Hypothalamus (tissue), 51 donors: ENCODE measurements at places on chromosomes 7 and 10.
A peak's percentile ranks its signal among the peaks of the same experiment; 100 is the strongest.

DNA sequence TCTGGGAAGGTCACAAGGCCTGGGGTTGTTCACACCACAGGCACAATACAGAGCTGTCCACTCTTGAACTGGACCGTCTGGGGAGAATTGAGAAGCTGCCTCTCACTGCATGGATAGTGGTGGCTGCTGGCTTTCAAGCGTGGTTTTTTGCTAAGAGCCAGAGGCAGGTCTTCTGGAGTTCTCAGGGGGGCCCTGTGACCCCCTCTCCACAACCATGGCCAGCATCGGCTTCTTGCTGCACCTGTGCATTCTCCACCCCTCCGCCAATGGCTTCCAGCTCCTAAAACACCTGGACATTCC, 140.3 kb downstream of the ADCY1 start:
- DNase-seq: no peak

DNA sequence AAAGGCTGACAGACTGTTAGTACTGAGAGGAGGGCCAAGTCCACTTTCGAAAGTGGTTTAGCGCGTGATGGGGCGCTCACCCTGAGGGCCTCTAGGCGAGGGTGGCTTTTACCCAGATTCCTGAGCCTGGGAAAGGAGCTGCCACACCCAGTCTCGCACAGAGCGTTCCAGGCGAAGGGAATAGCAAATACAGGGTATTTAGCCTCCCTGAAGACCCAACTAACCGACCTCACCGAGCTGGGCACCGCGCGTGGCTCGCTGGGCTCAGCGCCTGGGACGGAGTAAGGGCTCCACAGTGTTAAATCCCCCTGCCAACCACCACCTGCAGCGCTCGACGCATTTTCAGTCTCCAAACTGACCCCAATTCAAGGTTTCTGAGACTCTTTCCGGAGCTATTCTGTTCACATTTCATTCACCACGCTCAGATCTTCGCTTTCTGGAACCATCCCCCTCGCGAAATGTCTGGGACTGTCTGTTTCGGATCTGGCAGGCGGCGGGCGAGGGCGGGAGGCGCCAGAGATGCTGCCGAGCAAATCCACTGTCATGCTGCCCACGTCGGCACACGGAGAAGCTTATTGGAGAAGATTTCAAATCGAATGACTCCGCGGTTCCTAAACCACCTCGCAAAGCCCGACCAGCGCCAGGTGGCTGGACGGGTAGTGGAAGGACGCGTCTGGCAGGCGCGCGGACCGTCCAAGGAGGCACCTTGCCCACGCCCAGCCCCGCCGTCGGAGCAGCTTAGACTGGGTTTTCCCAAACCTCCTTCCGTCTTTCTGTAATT, 1.4 kb upstream of the OSBPL3 start:
- peak; percentile 36 for DNase-seq

GRCh38 chr7:121001234-121001906, 12.9 kb downstream of the CPED1 start:
- DNase-seq: no peak

DNA sequence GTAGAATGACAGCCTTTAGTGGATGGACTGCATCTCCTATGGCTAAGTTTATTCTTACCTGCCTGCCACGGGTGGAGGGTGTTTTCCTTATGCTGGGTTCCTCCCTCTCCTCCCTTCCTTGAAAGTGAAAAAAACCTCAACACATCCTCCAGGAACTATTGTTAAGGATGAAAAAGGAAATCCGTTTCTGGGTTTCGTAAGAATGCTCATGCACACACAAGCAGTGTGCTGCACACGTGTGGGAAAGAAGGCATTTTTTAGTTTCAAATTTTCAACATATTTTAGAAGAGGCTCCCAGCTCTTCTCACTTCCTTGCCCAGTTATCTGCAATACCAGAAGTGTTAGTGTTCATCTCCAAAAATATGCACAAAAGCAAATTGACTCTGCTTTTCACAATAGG, 90.6 kb downstream of the FAM171A1 start:
- no peak for DNase-seq

GRCh38 chr7:45241339-45242109, 83.9 kb downstream of the RAMP3 start:
- DNase-seq: no peak

DNA sequence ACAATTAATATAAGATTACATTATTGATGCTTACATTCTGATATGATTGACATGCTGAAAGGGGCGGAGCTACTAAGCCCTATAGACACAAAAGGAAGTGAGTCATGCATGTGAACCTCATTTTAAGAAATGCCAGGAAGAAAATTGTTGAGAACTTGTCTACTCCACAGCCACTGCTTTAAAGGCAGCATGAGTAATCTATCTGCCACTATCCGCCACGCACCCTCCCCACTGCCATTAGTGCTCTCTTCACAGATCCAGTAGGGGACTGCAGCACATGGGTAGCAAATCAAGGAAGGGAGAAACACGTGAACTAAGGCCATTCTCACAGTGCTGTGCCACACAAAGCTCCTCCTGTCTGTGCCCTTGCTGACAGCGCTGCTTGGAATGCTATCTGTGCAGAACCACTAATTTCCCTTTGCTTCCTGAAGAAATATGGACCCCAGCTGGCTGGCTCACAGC, 524.8 kb downstream of the GRM8 start:
- DNase-seq: no peak

DNA sequence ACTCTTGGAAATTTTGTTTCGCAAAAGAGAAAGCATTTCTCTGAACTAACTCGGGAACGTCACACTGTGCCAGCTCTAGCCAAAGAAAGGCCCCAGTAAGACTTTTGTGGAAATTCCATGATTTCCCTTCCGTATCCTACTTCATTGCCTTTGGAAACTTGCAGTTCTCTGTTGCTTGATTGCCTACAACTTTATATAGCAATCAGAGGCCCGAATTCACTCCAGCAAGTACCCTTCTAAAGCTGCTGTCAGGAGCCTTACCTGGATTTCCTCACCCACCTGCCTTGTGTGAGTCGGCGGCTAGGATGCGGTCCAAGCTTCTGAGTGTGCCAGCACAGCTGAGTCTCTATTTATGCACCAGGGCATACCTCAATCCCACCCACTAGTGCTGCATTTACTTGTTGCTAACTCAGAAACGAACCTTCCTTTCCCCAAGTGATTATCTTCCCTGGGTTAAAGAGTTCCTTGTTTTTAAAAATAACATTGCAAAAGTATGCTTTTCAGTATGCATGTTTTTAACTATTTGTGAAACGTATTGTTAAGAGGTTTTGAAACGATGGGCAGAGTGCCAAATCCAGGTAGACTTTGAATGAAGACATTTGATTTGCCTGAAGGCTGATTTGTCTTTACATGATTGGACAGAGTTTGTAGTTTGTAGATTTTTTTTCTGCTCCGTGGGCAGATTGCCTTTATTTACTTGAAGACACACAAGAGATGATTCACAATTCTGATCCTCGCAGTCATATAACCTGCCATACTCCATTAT, at the start of gene AGR2:
TSS of gene AGR2 (minus strand) at position 326 of the 766 bp plus-strand sequence. CDS start 3,203 bp downstream, outside the sequence.
- no peak for DNase-seq

GRCh38 chr10:9222917-9223316, 1168.4 kb downstream of the GATA3 start:
- no peak for DNase-seq

- no peak for DNase-seq
These were observed 15.1 kb upstream of the VPS37D start for GRCh38 chr7:73652541-73652949.

GRCh38 chr10:8069627-8070026, 15.1 kb downstream of the GATA3 start:
- no peak for DNase-seq

GRCh38 chr7:51278797-51279196, 37.8 kb downstream of the COBL start:
- DNase-seq: no peak

DNA sequence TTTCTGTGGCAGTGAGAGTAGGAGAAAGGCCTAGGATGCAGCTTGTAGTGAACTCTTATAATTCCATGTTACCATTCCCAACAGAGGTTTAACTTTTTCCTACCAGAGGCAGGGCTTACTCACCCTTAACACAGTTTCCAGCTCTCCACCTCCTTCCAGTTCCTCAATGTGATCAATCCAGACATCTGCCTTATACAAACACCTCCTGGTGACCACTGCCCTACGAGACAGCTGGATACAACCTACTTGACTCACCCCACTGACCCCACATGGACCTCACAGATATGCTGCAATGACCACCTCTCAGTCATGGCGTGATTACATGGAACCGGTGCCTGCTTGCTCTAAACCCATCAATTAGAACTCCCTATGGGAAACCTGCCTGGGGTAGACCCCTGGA, 326.5 kb downstream of the TNS3 start:
- no peak for DNase-seq

GRCh38 chr7:25622695-25623094, 394.4 kb upstream of the NPVF start:
- DNase-seq: no peak

DNA sequence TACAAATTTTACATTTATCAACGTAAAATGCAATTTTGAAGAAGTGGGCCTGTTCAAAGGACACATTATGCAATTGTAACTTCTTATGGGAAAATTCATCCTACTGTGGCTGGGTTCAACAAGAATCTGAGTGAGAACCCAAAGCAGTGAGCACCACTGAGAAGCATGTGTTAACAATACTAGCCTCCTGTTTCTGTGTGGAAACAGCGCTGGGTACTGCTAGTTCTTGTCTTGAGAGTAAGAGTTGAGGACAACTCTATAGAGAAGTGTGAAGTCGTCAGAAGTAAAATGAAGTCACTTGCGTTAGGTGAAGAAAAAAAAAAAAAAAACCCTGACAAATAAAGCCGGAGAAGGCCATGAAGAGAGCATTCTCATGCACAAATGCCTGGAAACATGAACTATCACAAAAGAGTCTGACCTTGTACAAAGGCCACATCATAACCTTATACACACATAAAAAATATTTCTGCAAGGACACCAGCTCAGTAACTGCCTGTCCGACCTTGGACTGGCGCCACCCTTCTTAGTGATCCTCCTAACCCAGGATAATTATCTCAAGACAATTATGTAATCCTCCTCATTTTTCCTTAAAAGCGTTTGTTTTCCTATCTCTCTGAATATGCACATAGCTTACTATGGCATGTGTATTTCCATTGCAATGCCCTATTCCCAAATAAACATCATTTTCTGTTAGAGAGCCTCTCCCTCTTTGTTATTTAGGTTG, 554.9 kb downstream of the HTR7 start:
- DNase-seq: no peak
